K562 (cell line): ENCODE measurements at places on chromosomes 4 and X.

DNA sequence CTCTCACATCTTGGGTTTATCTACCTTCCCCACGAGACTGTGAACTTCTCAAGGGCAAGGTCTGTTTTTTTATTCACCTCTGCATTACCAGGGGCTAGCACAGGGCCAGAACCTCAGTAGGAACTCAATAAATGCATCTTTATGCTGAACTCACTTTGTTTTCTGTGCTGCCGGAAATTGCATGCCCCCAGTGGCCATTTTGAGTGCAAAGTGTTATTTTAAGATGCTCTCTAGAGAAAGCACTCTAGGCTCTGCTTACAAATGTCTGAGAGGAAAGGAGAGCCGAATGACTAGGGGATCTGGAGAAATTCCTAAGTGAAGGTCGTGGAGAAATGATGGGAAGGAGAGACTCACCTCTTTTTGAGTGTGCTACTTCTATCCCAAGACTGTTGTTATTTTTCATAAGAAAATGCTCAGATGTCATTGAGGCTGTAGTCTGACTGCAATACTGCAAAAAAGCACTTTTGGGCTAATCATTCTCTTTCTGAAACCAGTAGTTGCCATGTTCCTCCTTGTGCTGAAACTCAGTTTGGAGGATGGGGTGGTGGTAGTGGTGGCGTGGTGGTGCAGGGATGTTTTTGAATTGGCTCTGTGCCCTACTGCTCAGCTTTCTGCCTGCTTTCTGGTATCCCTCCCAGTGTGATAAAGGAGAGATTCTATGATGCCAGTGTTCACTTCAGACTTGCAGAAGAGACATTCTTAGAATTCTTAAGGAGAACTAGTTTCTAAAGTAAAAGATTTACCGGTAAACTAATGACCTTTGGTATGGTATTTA, 41.3 kb downstream of the DOCK11 start:
- peak; percentile 24 for DNase-seq

DNA sequence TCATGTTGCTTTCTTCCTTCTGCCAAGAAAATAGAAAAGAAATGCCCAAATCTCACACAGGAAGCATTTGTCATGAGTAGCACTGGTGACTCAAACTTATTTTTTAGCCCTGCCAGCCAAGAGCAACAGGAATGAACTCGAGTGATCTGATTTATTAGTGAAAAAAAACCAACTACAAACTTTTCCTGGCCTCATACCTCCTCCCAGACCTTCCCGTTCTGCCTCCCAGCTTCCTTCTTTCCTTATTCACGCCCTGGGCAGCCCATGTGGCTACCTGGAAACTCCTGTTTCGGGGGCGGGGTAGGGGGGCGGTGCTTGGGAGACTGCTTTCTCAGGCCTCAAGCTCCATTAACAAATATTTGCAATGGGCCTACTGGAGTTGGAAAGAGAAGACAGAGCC, 178.5 kb downstream of the NHS start:
- DNase-seq: no peak

- no peak for DNase-seq
Observed at GRCh38 chrX:116285501-116285900, 115.0 kb downstream of the AGTR2 start.

DNA sequence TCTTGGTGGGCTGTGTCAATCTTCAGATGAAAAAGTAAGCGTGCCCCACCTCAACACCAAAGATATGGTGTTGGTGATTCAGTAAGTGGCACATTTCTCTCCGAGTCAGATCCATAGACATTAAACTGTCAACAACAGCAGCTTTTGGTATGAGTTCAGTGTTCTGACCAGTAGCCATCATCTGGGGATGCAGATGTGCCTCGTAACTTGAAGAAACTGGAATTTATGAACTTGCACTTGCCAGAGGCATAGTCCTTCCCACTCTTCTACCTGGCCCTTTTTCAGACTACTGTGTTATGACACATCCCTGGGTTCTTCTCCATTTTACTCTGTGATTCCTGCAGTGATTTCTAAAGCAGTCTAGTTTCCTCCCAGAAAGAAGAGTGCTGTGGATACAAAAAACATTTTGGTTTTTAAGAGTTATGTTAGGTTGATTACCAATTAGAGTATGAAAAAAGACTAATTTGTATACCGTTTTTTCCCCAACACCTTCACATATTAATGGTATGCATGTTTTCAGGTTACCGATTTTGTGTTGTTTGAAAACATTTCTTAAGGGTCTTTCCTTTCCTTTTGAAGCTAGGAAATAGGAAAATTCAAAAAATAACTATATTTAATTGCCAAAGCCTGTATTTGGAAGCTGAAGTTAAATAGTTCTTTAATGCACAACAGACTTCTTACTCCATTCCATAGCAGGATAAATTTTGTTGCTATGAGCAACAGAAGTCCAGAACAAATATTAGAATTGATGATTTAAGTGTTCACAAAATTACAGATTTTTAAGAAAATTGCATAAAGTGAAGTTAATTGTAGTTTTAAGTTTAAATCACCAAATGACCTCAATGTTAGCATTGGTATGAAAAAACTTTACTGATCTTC, 39.3 kb downstream of the NUDT6 start:
- DNase-seq: no peak

- no peak for DNase-seq
Observed at GRCh38 chr4:110195561-110196205, 2.7 kb downstream of the ELOVL6 start.

DNA sequence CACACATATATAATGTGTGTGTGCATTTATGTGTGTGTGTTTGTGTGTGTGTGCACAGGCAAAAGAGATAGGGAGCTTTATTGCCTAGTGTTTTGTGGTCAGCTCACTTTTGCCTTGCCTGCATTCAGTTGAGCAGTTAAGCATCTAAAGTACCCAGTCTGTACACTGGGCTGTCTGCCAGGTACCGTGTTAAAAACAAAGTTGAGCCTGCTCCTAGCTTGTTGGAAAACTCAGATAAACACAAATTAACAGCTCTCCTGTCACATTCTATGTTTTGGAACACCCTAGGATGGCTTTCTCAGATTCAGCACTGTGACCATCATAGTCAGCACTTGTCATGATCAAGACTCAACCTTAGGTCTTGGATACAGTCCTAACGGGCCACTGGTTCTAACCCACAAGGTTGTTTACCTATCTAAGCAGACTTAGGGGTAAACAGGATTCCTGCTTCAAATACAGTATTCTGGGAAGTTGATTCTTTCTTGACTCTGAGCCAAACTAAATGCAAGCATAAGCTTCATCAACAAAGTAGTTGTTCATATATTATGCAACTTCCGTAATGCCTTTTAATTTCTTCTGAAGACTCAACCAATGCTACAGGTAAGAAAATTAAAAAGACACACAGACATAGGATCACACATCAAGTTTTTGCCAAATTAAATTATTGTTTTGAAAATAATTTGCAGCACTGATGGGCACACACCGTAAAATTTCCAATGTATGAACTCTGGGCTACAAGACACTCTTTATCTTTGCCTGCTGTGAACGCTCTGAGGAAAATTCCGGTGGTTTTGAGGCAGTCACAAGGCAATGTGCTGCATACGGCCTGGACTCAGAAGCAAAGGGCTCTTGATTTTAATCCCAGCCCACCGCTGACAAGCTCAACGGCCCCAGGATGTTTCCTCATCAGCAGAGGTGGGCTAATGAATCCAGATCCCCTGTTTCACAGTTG, 11.3 kb upstream of the CD99 start:
- DNase-seq: no peak

GRCh38 chr4:81472281-81473182, 825 bp upstream of the RASGEF1B start:
- DNase-seq: peak; percentile 47

- no peak for DNase-seq
Observed at GRCh38 chrX:50202539-50202938, 1.7 kb upstream of the AKAP4 start.

DNA sequence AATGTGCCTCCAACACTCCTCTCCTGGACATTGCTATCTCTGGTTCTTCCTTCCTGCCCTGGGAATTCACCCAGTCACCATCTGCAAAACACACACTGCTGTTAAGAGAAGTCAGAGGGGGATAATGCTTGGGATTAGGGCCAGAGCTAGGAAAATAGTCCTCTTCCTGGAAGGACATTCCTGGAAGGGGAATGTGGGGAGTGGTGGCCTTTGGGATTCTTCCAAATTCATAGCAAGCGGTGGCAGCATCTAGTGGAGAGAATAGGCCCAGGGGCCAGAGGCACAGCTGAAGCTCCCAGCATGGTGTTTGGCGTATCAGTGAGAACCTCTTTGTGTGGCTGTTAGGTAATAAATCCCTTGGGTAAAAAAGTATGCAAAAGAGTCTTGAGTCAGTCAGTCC, 34.3 kb downstream of the SHROOM4 start:
- no peak for DNase-seq

DNA sequence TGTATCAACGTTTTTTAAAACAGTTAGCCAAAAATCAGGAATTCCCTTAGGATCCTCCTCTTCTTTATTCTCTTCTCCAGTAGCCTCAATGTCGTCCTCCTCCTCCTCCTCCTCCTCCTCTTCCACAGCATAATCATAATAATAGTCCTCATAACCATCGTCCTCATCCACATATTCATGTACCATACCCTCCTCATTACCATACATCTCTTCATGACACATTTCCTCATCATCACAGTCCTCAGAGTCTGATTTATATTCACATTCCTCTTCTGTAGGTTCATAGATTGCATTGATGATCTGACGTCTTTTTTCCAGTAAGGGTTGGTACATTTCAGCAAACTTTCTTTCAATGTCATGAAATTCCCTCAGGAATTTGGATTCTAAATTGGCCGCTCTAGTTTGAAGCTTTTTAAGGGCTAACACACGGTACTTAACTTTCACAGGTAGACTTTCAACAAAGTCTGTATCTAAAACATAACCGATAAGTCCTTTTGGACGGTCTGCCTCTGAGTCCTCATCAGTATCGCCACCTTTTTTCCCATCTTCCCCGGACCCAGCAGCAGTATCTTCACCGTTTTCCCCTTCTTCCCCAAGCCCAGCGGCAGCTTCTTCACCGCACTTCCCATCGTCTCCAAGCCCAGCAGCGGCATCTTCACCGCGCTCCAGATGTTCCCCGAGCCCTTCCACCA, 771 bp downstream of the NAP1L2 start:
- no peak for DNase-seq

- DNase-seq: no peak
Observed at GRCh38 chr4:188107931-188108843, 1.2 kb downstream of the TRIML2 start.
